ENCODE measurements at places on chromosomes 11 and 22.

DNA sequence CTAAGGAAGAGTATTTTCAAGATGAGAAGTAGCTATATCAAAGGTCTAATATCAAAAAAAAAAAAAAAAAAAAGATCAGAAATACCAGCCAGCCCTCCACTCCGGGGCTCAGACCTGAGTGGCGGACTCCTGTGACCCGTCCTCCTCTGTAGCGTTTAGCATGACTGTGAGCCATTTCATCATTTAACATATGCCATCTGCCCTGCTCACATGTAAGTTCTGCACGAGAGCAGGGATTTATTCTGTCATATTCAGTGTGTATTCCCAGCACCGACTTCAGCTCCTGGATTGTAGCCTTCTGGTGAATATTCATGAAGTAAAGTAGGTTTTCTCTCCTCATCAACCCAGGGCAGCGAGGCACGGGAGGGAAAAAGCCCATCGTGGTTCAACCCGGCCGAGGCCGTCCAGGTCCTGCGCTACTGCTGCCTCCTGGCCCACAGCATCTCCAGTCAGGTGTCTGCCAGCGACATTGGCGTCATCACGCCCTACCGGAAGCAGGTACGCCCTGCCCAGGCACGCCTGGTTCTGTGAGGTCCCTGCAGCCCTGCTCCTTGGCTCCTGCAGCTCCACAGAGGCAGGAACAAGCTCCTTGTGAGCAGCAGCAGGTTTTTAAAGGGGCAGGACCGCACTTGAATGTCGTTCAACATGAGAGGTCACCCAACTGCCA, 12.7 kb upstream of the PANX2 start:
- no peaks in the 10 kb centered on the region for H3K36me3 ChIP-seq
- peaks cover 14% of the 10 kb centered on the region for H3K27me3 ChIP-seq
- no peaks in the 10 kb centered on the region for H3K4me1 ChIP-seq
- no peak overlapping the region for H3K4me3 ChIP-seq

DNA sequence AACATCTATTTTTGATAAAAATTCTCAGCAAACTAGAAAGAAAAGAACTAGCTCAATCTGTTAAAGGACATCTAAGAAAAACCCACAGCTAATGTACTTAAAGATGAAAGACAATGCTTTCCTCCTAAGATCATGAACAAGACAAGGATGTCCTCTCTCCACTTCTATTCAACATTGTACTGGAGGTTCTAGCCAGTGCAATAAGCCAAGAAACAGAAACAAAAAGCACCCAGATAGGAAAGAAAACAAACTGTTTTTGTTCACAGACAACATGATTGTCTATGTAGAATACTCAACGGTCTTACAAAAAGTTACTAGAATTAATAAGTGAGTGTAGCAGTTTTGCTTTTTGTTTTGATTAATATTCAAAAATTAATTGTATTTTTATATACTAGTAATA, 7.8 kb downstream of the CD3D start:
- no peak for DNase-seq
- peaks cover 12% of the 10 kb centered on the region for H3K4me1 ChIP-seq
- H3K27me3 ChIP-seq = no peaks in the 10 kb centered on the region
- H3K4me3 ChIP-seq = no peak overlapping the region
- H3K27ac ChIP-seq = no peak overlapping the region

- H3K4me3 ChIP-seq = peak overlapping the region; percentile 30
- no peak for DNase-seq
- H3K36me3 ChIP-seq = peaks cover 68% of the 10 kb centered on the region
Measured at GRCh38 chr11:128504486-128504885, 82.9 kb downstream of the ETS1 start.

DNA sequence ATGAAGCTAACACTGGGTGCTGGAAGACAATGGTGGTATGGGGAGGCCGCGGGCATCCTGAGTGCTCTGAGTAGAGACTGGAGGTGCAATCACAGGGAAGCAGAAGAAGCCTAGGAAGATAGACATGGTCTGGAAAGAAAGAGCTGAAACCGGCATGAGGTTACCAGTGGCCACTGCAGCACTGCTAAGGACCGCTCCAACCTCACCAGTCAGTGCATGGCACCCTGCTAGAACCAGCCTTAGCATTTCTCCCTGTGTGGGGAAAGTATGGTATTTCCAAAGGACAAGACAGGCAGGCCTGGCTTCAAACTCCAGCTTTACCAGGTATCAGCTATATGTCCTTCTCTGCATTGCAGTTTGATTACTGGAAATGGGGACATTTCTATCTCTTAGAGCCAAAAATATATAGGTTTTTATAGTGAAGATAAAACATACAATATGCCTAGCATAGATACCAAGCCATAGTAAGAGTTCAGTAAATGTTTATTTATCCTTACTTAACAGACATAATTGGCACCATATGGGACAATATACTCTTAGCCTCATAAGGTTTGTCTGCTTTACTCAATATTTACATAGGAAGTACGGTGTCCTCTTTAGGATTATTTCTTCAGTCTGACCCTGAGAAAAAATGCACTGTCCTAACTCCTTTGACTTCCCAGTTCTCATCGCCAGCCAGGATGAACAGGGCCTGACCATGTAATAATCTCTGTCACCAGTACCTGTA, 231.1 kb downstream of the TENM4 start:
- no peaks in the 10 kb centered on the region for H3K27me3 ChIP-seq
- no peak for DNase-seq
- H3K4me1 ChIP-seq = no peaks in the 10 kb centered on the region
- H3K27ac ChIP-seq = no peak overlapping the region
- no peak overlapping the region for H3K4me3 ChIP-seq

- H3K4me1 ChIP-seq = no peaks in the 10 kb centered on the region
- H3K36me3 ChIP-seq = no peaks in the 10 kb centered on the region
- no peak overlapping the region for H3K4me3 ChIP-seq
- DNase-seq = no peak
- peaks cover 2% of the 10 kb centered on the region for H3K27me3 ChIP-seq
Measured at GRCh38 chr11:134939905-134940304, 527.9 kb upstream of the B3GAT1 start.

GRCh38 chr11:105177658-105178057, 38.1 kb upstream of the CARD18 start:
- DNase-seq = no peak
- H3K4me1 ChIP-seq = no peaks in the 10 kb centered on the region
- H3K36me3 ChIP-seq = no peaks in the 10 kb centered on the region
- peaks cover 4% of the 10 kb centered on the region for H3K27me3 ChIP-seq
- no peak overlapping the region for H3K27ac ChIP-seq

DNA sequence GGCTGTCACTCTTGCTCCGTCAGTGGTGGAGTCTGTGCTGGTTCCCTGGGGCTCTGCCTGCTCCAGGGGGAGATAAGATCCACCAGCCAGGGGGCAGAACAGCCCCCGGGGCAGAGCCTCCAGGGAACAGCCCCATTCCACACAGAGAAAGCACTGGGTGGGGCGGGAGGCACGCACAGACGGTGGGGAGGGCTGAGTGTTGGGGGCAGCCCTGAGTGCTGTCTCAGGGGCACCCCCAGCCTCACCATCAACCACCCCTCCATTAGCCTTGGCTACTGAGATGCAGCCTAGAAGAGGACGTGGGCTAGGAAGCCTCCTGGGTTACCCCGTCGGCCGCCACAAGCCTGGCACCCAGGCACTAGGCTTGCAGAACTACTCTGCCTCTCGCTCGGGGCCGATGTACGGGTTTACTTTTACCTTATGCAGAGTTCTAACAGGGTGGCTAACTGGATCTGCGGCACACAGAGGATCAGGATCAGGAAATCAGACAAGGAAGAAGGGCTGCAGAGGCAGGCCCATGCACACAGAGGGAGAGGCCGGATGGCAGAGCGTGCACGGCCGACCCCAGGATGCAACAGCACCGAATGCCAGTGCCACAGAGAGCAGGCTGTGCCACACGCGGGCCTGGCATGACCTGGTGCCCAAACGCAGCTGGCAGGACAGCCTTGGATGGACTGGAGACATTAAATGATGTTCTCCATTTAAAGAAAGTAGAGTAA, 140.5 kb downstream of the CTTN start:
- no peak for DNase-seq
- no peaks in the 10 kb centered on the region for H3K27me3 ChIP-seq
- H3K4me1 ChIP-seq = no peaks in the 10 kb centered on the region
- H3K36me3 ChIP-seq = no peaks in the 10 kb centered on the region

DNA sequence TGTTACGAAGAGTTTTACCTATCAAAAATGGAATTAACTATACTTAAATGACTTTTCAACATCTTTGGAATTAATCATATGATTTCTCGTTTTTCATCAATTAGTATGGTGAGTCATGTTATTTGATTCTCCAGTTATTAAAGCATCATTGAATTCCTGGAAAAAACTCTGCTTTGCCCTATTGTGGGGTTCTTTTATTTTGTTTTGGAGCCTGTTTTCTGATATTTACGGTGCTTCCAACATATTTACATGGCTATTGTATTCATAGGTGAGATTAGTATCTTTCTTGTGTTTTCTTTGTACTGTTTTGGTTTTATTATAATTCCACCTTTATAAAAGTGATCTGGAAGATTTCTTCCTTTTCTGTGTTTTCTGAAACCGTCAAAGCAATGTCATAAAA, 902.7 kb downstream of the TBC1D22A start:
- no peaks in the 10 kb centered on the region for H3K4me1 ChIP-seq
- H3K27ac ChIP-seq = no peak overlapping the region
- H3K4me3 ChIP-seq = no peak overlapping the region
- DNase-seq = no peak
- no peaks in the 10 kb centered on the region for H3K27me3 ChIP-seq

DNA sequence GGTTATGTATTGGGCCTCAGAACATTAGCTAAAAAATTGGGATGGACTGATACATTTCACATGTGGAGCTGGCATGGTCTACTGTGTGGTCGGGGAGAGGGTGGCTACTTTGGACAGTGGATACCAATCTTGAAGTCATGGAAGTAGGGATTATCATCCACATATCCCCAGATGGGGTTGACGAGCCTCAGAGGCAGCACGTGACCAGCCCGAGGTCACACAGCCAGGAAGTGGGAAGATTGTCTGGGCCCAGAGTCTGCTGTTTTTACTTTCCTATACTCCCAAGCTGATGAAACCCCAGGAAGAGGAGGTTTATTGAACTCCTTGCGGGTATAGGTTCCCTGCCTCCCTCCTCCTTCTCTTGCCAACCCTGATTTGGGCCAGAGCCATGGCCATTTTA, 92.9 kb downstream of the FBXO7 start:
- DNase-seq = no peak
- H3K27me3 ChIP-seq = peaks cover 4% of the 10 kb centered on the region
- no peak overlapping the region for H3K4me3 ChIP-seq
- no peaks in the 10 kb centered on the region for H3K36me3 ChIP-seq
- no peaks in the 10 kb centered on the region for H3K4me1 ChIP-seq
- H3K27ac ChIP-seq = no peak overlapping the region

DNA sequence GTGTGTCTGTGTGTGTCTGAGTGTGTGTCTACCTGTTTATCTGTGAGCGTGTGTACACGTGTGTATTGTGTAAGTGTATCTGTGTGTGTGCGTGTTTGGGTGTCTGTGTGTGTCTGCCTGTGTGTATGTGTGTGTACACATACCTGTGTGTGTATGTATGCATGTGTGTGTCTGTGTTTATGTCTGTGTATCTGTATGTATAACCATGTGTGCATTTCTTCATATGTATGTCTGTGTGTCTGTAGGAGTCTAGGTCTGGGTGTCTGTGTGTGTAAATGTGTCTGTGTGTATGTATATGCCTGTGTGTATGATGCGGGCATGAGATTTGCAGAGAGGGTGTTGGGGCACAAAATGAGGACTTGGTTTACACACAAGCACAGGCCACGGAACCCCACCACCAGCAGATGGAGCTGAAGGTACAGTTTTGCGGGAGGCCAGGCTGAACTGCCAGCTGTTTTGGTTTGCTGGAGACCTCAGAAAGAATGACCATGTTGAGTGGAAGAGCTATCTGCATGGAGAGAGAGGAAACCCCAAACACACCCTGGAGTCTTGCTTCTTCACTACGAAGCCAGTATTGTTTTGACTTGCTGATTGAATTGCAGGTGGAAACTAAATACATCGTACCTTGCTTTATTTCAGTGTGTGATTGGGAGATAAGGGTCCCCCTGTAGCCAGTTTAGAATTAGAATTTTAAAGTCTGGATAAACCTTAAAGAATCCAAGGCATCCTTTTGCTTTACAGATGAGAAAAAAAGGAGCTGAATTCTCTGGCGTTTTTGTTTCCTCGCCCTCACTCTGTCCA, 497.2 kb downstream of the NTM start:
- H3K27me3 ChIP-seq = peaks cover 2% of the 10 kb centered on the region
- no peak for DNase-seq
- no peak overlapping the region for H3K4me3 ChIP-seq
- no peaks in the 10 kb centered on the region for H3K36me3 ChIP-seq
- H3K4me1 ChIP-seq = no peaks in the 10 kb centered on the region

- H3K4me3 ChIP-seq = no peak overlapping the region
- H3K27ac ChIP-seq = no peak overlapping the region
- H3K27me3 ChIP-seq = peaks cover 2% of the 10 kb centered on the region
- no peak for DNase-seq
- no peaks in the 10 kb centered on the region for H3K36me3 ChIP-seq
Measured at GRCh38 chr22:48535868-48536540, 1291.7 kb downstream of the BRD1 start.

DNA sequence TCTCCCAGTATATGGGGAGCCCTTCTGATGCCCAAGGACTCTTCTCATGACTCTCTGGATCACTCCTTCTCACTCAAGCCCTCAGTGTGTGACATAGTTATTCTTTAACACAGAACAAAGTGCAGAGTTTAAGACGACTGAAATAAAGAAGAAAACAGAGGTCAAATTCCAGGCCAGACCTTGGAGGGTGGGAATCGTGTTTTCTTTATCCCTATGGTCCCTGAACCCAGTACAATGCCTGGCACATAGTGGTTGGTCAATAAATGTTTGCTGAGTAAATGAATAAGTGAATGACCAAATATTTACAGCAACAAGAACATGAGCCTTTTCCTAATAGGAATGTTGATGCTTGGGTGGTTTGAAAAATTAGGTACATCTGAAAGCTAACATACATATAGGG, 28.8 kb downstream of the VSTM5 start:
- no peak overlapping the region for H3K27ac ChIP-seq
- DNase-seq = no peak
- H3K27me3 ChIP-seq = no peaks in the 10 kb centered on the region

GRCh38 chr11:134357545-134357839, 25.7 kb downstream of the GLB1L2 start:
- no peak overlapping the region for H3K4me3 ChIP-seq
- no peaks in the 10 kb centered on the region for H3K36me3 ChIP-seq
- H3K27me3 ChIP-seq = peaks cover 14% of the 10 kb centered on the region
- H3K4me1 ChIP-seq = no peaks in the 10 kb centered on the region
- DNase-seq = no peak

- H3K4me3 ChIP-seq = no peak overlapping the region
- H3K4me1 ChIP-seq = peaks cover 13% of the 10 kb centered on the region
- H3K27ac ChIP-seq = no peak overlapping the region
- peaks cover 4% of the 10 kb centered on the region for H3K27me3 ChIP-seq
Measured at GRCh38 chr22:45271667-45272201, 13.0 kb upstream of the UPK3A start.

Measured in activated B cell treated with CpG ODN at 0.5 μM for 24 hours (primary cell).